NCI-H1930 (cell line): ENCODE measurements at places on chromosomes 3 and 15.

GRCh38 chr3:44923632-44924456 lies 49.4 kb downstream of the TGM4 start:
- no peak for DNase-seq

DNA sequence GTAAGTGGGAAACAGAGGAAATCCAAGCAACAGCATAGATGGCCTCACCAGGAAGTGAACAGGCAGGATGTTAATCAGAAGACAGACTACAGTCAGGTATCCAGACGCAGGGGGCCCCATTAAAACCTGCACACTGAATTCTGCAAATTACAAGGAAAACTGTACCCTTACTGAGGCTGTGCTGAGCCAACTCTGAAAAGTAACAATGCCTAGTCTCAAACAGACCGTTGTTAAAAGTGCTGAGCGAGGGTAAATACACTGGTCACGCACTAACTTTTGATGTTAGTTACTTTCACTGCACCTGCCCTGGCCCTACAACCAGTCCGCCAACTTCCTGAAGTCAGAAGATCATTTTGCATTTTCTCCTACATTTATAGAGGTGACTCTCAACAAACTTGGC lies 1.0 kb downstream of the TAMM41 start:
- no peak for DNase-seq

DNA sequence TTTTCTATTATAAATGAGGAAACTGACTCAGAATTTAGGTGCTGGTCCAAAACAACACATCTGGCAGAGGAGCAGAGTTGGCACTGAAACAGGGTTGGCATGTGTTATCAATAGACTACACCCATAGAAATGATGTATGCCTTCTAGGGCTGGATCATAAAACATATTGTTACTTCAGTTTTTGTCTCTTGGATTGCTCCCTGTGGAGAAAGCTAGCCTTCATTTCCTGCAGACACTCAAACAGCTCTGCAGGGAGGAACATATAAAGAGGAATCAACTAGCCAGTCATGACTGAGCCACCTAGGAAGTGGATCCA lies 507 bp upstream of the MRPL3 start:
- DNase-seq, result no peak

DNA sequence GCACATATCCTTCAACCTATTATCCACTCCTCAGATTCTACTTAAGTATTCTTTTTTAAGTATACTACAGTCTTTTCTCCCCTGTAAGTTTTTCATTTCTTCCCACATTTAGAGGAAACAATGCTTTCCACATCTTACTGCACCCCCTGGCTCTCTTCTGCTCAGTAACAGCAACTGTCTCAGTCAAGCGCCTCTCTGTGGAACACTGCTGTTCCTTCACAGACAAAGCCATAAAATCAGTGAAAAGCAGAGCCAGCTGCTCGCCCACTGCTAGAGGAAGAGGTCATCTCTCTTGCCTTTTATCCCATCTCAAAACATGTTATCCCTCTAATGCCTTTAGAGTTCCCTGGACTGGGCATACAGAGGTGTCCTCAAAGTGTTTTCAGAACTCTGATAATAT lies 24.8 kb downstream of the SERP1 start:
- no peak for DNase-seq

DNA sequence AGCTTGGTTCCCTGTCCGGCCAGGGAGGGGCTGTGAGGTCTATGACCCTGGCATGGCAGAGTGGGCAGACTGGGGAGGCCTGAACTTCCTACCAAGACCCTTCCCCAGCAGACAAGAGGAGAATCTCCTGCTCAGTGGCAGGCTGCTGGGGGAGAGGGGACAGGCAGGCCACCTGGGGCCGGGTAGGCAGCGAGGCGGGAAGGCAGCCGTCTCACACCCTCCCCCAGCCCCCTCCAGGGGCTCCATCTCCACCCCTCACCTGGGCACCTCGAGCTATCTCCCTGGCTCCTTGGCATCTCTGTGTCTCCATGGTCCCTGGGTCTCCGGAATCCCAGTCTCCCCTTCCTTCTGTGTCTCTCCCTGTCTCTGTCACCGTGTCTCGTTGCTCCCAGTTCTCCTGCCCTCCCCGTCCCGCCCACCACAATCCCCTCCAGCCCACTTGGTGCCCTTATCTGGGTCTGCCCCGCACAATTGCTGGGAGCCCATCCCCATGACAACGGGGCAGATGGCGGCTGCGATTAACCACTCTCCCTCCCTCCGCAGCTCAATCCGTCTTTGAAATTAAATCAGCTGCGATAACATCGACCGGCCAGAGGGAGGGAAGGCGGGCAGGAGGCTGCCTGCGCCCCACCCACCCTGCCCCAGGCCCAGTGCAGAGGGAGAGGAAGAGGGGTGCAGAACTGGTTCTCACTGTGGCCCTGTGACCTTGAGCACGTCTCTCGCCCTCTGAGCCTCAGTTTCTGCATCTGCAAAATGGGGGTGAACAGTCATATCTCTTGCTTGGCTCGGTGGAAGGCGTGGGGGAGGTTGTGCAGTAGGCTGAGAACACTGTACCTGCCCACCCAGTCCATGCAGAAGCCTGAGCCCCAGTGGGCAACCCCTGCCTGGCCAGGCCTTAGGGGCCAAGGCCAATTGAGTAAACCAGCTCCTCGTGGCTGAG lies 9.6 kb downstream of the DNAJB8 start:
- DNase-seq, result no peak

DNA sequence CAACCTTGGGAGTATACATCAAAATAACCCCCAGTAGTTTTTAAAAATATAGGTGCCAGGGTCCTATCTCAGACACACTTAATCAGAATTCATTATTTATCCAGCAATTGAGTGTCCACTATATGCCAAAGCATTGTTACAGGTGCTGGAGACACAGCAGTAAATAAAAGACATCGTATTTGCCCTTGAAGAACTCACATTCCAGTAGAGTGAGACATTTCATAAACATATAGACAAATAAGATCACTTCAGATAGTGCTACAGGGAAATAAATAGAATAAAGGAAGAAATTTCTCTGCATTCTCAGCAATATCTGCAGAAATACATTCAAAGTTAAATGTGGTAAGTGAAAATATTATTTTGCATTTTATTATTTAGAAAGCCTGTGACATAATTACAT lies 34.1 kb upstream of the ANKRD28 start:
- DNase-seq, result no peak

- DNase-seq, result peak; percentile 69
Measured at GRCh38 chr15:74604983-74605794, 10.4 kb upstream of the CLK3 start.

GRCh38 chr3:101865751-101866509 lies 16.6 kb downstream of the NFKBIZ start:
- DNase-seq, result no peak

DNA sequence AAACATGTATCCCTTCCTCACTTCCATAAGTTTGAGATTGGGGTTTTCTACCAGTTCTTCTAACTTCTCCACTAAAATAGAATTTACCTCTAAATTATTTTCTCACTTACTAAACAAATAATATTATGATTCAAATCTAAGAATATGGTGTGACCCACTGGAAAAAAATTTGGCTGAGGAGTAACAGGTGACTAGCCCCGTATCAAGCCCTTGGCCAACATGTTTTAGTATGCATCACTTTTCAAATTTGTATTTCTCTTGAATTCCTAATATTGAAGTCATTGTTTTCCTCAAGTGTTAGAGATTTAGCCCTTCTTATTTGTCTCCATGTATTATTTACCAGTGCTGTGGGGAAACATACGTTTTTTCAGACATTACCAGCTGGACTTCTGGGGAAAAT lies 759.4 kb downstream of the NSUN3 start:
- DNase-seq, result no peak

- no peak for DNase-seq
Measured at GRCh38 chr3:126514161-126514560, 3.4 kb downstream of the UROC1 start.

GRCh38 chr3:155334914-155335723 lies 41.6 kb upstream of the STRIT1 start:
- no peak for DNase-seq

DNA sequence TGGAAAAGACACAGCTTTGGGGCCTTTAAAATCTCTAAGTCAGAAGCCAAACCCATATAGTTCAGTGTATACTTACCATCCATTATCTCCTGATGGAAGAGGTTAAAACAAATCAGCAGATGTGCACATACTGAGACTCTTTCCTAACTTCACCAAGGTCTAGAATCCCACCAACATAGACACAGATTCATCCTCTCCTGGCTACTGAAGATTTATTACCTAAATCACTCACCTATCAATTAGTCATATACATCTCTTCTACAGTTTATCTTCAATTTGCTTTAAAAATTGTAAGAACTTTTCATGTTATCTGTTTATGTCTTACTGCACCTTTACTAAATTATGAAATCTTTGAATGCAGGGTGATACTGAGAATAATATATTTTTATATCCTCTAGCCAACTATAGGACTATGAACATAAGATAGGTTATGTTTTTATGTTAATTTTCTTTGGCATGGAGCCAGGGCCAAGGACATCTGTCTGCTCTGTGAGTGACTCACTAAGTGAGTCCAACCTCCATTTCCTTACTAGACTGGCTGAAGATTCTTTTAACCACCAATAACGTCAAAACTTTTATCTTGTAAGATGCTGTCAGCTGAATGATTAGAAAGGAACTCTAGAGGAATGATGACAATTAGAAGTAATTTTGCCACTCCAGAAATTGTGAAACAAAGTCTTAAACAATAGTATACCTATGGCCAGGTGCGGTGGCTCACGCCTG lies 397.6 kb downstream of the FOXP1 start:
- no peak for DNase-seq

DNA sequence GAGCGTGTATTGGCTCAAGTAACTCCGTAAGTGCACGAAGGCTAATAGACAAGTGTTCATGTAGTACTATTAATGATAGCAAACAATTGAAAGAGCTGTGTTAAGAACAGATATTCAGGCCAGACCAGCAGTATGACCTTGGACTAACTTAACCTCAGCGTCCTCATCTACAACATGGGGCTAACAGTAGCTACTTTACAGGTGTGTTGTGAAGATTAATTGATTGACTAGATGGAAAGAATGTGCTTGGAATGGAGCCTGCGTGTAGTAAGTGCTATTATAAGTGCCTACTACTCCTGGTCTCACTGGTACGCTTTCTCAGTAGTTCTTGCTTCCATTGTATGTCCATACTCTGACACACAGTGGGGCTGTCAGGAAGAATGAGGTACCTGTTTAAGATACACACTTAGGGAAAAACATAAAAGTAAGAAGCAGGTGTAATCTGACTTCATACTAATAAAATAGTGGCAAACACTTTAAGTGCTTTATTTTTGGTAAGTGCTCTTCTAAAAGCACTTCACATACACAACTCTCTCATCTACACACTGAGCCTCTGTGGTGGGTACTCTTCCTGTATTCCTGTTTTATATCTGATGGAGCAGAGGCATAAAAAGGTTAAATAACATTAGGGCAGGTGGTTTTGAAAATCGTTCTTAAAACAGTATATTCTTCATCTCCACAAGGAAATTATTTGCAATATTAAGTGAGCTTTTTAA lies 24.3 kb upstream of the FBXL22 start:
- no peak for DNase-seq

- DNase-seq, result no peak
Measured at GRCh38 chr3:38354588-38355330, 8.2 kb downstream of the XYLB start.

- no peak for DNase-seq
Measured at GRCh38 chr3:143421556-143421955, 302.0 kb downstream of the CHST2 start.

DNA sequence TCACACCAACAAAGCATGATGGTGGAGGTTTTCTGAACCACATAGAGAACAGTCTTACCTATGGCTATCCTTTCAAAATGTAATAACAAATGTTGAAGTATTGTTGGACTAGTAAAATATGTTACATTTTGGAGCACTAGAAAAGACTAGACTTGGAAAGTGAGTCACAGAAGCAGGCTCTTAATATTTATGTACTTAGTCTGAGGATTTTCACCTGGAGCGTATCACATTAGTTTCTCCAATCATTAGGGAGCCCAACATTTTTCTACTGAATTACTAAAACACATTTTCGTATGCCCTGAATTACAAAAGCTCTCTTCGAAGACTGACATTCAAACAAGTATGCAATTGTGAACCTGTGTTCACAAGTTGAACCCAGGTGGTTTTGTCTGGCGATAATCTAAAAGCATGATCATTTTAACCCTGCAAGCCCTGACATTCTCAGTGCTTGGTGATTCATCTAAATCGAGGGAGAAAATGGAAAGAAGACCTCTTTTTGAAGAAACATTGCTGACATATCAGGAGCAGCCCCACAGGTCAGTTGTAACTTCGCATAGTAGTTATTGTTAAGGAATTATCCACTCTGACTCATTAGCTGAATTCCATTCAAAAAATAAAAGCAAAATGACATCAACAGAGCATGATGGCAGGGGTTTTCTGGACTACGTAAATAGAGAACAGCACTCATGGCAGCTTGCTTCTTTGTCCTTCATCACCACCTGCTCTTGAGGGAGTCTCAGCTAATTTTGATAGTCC lies 679.8 kb upstream of the NECTIN3 start:
- no peak for DNase-seq

- no peak for DNase-seq
Measured at GRCh38 chr3:194874206-194874605, 188.5 kb downstream of the FAM43A start.

DNA sequence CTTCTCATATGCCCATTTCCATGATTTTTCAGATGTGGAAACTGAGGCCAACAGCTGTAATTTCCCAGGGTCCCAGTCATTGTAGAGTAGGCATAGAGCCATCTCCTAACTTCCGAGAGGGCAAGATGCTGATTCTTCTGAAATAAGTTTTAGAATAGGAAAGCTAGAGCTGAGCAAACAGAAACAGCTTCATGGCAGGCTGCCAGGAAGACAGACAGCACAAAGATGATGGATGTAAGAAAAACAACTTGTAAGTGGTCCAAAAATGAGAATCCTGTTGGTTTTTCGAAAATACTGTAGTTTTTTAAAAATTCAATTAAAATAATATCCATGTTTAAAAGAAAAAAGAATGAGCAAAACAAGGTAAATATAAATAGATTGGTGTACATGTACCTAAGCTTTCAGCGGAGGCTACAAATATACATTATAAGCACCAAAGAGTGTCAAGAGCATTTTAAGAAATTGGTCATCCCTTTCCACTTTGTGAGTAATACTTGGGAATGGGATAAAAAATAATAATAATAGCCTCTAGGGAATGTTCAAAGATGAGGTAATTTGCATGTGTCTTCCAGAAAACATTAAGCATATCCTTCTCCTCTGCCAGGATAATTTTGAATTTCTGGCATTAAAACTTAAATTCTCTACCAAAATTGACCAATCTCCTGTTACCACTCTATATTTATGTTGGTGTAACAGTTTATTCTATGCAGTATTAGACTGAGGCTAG lies 406.6 kb downstream of the MECOM start:
- no peak for DNase-seq

DNA sequence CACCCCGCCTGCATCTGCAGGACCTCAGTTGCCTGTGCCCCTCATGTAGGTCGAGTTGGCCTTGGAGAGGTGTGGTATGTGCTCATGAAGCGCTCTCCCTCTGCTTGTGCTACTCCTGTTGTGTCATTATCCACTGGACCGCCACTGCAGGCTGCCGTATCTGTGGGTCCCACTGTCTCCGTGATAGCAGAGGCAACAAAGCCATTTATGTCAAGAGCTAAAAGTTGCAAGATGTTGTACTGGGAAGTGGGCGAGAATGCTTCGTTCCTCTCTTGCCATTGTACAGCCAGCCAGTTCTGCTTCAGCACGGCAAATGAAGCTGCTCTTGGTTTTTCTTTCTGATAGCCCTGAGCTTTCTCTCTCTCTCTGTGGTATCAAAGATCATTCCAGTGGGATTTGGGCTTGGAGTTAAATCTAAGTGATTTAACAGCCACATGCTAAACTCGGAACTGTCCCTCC lies 89.0 kb downstream of the TMEM212 start:
- DNase-seq, result no peak
